RWPE2 (cell line): ENCODE measurements at places on chromosomes 1 and 21.
A peak's percentile ranks its signal among the peaks of the same experiment; 100 is the strongest.

GRCh38 chr1:13752852-13753251 is 52.9 kb downstream of the PRDM2 start:
- DNase-seq = no peak
- no peak overlapping the region for H3K27ac ChIP-seq
- no peaks in the 10 kb centered on the region for H3K27me3 ChIP-seq
- H3K4me1 ChIP-seq = peaks cover 31% of the 10 kb centered on the region

GRCh38 chr1:111203681-111204200 is 3.3 kb upstream of the DENND2D start:
- H3K4me3 ChIP-seq = peak overlapping the region; percentile 66
- no peaks in the 10 kb centered on the region; the same call in 1 of the 2 replicates for H3K36me3 ChIP-seq
- peak; percentile 85 for DNase-seq

- H3K27ac ChIP-seq = no peak overlapping the region
- H3K4me3 ChIP-seq = no peak overlapping the region
- H3K36me3 ChIP-seq = no peaks in the 10 kb centered on the region
- no peaks in the 10 kb centered on the region for H3K4me1 ChIP-seq
- H3K27me3 ChIP-seq = no peaks in the 10 kb centered on the region
- DNase-seq = no peak
These were observed 41.0 kb upstream of the RGS2 start for GRCh38 chr1:192767798-192768197.

DNA sequence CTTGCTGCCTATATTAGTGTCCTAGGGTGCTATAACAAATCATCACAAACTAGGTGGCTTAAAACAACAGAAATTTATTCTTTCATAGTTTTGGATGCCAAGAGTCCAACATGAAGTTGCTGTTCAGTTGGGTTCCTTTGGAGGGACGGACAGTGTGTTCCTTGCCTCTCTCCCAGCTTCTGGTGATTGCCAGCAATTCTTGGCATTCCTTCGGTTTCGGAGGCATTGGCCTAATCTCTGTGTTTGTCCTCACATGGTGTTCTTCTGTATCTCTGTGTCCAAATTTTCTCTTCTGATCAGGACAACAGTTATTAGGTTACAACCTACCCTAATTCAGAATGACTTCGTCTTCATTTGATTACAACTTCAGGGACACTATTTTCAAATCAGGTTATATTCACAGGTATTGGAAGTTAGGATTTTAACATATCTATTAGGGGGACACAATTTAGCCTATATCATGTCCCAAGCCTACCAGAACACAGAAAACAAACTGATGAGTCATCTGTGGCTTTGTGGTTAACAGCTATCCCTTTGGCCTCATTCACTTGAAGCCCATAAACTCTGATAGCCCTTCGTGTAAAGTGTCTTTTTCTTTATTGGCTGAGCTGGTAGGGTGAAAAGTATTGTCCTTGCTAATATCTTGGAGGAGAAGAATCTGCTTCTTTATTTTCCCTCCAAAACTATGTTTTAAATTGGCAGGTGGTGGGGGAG is 83.2 kb upstream of the PAPPA2 start:
- H3K36me3 ChIP-seq = no peaks in the 10 kb centered on the region
- no peak overlapping the region for H3K27ac ChIP-seq
- no peaks in the 10 kb centered on the region for H3K4me1 ChIP-seq
- no peak for DNase-seq
- H3K4me3 ChIP-seq = no peak overlapping the region

GRCh38 chr1:26277719-26278118 is 2.2 kb upstream of the SH3BGRL3 start:
- H3K4me3 ChIP-seq = no peak overlapping the region
- H3K27me3 ChIP-seq = no peaks in the 10 kb centered on the region
- H3K27ac ChIP-seq = peak overlapping the region; percentile 91
- H3K36me3 ChIP-seq = peaks cover 36% of the 10 kb centered on the region

DNA sequence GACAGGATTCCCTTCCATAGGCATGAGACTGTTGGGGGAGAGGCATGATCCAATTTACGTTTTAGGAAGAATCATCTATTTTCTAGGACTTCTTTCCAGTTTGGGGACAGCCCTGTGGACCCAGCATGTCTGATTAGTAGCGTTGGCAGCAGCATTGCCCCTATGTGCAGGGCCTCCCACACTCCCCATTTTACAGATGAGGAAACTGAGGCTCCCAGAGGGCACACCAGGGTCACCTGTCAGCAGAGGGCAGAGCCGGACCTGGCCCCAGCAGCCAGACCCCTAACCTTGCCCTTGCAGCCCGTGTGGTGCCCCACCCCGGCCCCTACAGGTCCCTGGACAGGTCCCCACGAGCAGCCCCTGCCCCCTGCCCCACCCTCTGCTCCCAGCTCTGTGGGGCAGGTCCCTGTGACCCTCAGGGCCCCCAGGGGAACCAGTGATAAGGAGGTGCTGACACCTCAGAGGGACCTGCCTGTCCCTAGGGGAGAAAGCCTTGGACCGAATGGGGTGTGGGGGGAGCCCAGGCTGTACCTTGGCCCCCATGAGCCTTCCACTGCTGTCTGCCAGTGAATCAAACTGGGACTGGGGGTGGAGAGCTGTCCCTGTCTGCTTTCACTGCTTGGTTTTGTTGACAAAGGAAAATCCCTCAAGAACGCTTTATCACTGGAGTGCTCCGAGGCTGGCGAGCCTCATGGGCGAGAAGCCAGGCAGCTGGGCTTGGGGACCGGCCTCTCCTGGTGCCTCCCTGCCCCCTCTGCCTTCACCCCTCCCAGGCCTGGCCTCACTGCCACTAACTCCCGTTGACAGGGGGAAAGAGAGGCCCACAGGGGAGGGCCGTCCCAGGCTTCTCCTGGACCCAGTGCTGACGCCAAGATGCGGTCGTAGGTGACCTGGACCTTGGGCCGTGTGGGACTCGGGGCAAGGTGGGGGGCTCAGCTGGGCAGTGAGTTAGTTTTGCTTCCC is 39.4 kb upstream of the CCDC27 start:
- H3K27ac ChIP-seq = peak overlapping the region; percentile 60
- peaks cover 31% of the 10 kb centered on the region for H3K4me1 ChIP-seq
- H3K36me3 ChIP-seq = no peaks in the 10 kb centered on the region
- no peaks in the 10 kb centered on the region for H3K27me3 ChIP-seq

DNA sequence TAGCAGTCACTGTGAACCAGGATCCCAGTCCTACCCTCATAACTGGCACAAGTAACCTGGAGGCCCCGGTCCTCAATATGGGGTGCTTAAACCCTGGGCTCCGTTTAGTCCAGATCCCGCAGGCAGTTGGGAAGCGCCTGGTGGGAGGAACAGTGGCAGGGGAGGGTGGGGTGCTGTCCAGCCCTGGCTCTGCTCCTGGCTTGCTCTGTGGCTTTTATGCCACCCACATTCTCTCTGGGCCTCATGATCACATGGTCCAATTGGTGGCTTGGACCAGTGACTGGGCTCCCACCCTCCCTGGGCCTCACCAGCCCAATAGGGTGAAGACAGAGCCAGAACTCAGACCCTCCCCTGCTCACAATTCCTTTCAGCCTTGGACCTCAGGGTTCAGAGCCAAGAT is 2.9 kb downstream of the CD164L2 start:
- H3K27ac ChIP-seq = no peak overlapping the region
- no peaks in the 10 kb centered on the region for H3K4me1 ChIP-seq
- H3K36me3 ChIP-seq = no peaks in the 10 kb centered on the region

- no peak overlapping the region for H3K4me3 ChIP-seq
- DNase-seq = no peak
- peaks cover 18% of the 10 kb centered on the region for H3K36me3 ChIP-seq
- no peaks in the 10 kb centered on the region for H3K27me3 ChIP-seq
- no peaks in the 10 kb centered on the region for H3K4me1 ChIP-seq
- no peak overlapping the region for H3K27ac ChIP-seq
These were observed 2.8 kb downstream of the PHTF1 start for GRCh38 chr1:113756461-113756860.

DNA sequence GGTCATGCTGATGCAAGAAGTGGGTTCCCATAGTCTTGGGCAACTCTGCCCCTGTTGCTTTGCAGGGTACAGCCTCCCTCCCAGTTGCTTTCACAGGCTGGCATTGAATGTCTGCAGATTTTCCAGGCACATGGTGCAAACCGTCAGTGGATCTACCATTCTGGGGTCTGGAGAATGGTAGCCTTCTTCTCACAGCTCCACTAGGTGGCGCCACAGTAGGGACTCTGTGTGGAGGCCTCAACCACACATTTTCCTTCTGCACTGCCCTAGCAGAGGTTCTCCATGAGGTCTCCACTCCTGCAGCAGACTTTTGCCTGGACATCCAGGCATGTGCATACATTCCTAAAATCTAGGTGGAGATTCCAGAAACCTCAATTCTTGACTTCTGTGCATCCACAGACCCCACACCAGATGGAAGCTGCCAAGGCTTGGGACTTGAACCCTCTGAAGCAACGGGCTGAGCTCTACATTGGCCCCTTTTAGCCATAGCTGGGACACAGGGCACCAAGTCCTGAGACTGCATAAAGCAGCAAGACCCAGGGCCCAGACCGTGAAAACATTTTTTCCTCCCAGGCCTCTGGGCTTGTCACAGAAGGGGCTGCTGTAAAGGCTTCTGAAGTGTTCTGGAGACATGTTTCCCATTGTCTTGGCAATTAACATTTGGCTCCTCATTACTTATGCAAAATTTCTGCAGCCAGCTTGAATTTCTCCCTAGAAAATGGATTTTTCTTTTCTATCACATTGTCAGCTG is 466.2 kb upstream of the PBX1 start:
- H3K4me1 ChIP-seq = no peaks in the 10 kb centered on the region
- H3K27me3 ChIP-seq = no peaks in the 10 kb centered on the region
- H3K4me3 ChIP-seq = no peak overlapping the region
- no peak overlapping the region for H3K27ac ChIP-seq

DNA sequence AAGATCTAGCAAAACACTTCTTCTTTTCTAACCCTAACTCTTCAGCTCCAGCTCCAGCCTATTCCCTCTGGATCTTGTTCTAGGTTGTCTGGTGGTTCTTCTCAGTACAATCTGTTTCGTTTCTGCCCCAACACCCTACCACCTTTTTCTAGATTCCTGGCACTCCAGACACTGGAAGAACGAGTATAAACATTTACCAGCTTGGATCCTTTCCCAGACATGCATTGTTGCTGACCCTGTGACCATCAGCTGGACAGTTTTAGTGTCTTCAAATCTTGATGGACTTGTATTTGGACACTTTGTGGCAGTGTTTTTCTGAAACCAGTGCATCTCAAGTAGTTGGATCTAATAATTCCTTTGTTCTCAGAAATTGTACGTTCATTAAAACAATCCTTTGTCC is 30.6 kb upstream of the CACNA1E start:
- H3K36me3 ChIP-seq = no peaks in the 10 kb centered on the region
- H3K27me3 ChIP-seq = no peaks in the 10 kb centered on the region
- DNase-seq = no peak
- H3K4me3 ChIP-seq = no peak overlapping the region
- H3K27ac ChIP-seq = no peak overlapping the region
- H3K4me1 ChIP-seq = no peaks in the 10 kb centered on the region

- H3K4me3 ChIP-seq = no peak overlapping the region
- no peaks in the 10 kb centered on the region for H3K4me1 ChIP-seq
- H3K36me3 ChIP-seq = no peaks in the 10 kb centered on the region
- DNase-seq = no peak
- no peak overlapping the region for H3K27ac ChIP-seq
These were observed 19.3 kb upstream of the ACTL8 start for GRCh38 chr1:17735793-17736192.

GRCh38 chr1:159162516-159163265 is 8.7 kb upstream of the CADM3 start:
- DNase-seq = no peak
- H3K4me1 ChIP-seq = peaks cover 7% of the 10 kb centered on the region
- H3K27me3 ChIP-seq = peaks cover 31% of the 10 kb centered on the region
- H3K27ac ChIP-seq = no peak overlapping the region
- H3K4me3 ChIP-seq = no peak overlapping the region

- H3K4me1 ChIP-seq = peaks cover 8% of the 10 kb centered on the region
- H3K4me3 ChIP-seq = no peak overlapping the region
- no peak overlapping the region for H3K27ac ChIP-seq
- DNase-seq = no peak
- no peaks in the 10 kb centered on the region for H3K36me3 ChIP-seq
These were observed 222.3 kb upstream of the FGGY start for GRCh38 chr1:59074598-59074997.

DNA sequence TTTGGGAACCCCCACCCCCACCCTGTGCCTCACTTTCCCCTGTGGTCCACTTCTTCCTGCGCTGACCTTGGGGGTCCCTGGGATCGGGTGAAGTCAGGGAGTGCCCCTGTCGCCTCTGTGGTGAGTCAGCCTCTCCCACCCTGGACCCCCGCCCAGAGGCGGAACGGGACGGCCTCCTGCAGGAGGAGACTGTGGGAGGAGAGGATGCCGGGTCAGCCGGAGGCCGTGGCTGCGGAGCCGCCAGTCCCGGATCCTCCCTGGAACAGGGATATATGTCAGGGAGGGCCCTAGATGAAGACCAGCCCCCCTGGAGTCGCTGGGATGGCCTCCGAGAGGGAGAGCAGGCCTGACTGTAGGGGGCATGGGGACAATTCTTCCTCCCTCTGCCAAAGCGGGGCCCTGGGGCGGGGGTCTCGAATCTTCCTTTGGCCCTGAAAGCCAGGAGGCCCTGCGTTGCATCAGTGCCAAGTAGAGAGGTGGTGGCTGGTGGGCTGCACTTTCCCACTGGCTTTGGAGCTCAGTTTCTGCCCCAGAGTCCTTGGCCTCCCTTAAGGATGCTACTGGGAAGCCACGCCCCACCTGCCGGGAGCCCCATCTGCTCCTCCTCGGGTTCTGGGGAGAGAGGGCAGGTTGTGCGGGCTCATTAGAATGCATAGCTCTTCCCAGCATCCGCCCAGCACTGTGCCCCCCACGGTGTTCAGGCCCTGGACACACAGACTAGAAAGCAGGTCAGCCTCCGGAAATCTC is 930 bp downstream of the ARHGEF10L start:
- peaks cover 6% of the 10 kb centered on the region for H3K4me1 ChIP-seq
- H3K4me3 ChIP-seq = peak overlapping the region; percentile 96
- H3K27ac ChIP-seq = no peak overlapping the region
- H3K27me3 ChIP-seq = no peaks in the 10 kb centered on the region

DNA sequence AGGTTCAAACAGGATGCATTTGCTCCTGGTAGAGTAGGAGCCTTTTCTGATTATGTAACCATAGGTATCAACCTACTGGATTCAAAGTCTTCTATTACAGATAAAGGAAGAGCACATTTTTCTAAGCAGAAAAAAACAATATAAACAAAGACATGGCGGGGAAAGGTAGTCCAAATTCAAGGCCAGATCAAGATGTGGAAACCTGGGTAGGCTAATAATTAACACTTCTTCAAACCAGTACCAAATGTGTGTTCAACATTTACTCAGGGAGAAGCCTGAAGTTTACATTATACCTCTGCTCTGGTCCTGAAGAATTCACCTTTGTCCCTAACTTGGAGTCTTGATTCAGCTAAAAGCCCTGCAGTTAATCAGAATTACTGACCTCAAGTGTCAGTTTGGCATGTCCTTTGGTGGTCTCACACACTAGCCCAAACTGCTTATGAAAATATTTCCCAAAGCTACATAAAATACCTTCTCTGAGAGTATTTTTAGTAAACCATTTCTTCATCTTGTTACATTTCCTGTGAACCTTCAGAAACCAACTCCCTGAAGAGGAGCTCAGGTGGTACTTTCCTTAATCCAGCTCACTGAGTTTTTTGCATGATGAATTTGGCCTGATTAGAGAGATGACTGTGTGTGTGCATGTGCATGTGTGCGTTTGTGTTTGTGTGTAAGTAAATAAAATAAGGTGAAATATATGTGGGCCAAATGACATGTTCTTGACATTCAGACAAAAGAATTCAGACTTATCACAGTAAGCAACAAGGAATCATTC is 70.2 kb downstream of the TOR3A start:
- no peaks in the 10 kb centered on the region for H3K27me3 ChIP-seq
- no peak for DNase-seq
- H3K27ac ChIP-seq = no peak overlapping the region
- no peaks in the 10 kb centered on the region for H3K4me1 ChIP-seq
- H3K4me3 ChIP-seq = no peak overlapping the region
- H3K36me3 ChIP-seq = no peaks in the 10 kb centered on the region
